ENCODE measurements at places on chromosomes 12 and 14.
A peak's percentile ranks its signal among the peaks of the same experiment; 100 is the strongest.

GRCh38 chr14:101347893-101348777, 213.2 kb upstream of the DIO3 start:
- DNase-seq, result no peak

DNA sequence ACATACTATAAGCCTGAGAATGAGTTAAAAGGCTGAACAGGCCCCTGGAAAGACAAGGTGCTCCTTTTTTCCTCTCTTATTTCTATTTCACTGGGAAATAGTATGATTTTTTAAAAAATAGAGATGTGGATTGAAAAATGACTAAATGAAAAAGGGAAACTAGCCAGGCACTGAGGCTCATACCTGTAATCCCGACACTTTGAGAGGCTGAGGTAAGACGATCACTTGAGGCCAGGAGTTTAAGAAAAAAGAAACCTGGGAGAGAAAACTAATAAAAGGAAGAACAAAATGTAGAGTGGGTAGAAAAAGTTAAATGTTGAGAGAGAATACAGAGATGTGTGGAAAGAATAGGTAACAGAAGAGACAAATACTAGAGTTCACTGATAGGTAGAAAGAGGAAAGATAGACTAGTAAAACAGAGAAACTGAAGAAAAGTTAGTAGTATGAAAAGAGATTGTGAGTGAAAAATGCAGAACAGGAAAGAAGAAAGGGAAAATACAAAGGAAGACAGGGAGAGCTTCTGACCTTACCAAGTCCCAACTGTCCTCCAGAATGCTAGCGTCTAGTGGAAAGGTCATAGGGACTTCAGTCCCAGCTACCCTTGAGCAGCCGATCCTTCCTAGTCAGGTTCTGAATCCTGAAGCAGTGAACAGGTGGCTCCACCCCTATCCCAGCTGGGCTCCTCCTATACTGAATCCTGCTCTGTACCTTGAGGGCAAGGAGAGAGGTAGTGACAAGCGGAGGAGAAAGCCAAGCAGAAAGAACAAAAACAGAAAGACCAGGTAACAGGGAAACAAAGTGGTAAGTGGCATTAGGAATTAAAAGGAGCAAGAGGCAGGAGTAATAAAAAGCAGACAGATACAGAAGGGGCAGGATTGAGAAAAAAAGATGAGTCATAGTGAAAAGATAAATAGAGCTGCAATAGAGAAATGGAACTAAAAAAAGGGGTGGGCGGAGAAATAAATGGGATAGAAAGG, 7.3 kb downstream of the TMEM116 start:
- DNase-seq, result peak; percentile 71

DNA sequence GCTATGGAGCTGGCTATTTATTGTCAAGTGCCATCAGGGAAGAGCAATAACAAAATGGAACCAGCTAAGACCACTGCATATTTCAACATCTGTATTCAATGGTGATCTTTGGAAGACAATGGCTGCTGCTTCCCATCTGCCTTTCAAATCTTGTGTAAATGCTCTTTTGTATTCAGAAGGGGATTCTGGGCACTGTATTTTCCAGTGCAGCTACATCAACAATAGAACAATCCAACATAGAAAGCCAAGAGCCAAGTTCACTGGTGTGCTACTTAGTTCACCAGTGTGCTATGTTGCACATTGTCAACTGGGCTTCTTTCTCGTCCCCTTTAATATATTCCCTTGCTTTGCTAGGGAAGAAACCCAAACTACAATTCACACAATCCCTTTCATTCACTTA, 128.8 kb upstream of the OR4E1 start:
- DNase-seq, result no peak

DNA sequence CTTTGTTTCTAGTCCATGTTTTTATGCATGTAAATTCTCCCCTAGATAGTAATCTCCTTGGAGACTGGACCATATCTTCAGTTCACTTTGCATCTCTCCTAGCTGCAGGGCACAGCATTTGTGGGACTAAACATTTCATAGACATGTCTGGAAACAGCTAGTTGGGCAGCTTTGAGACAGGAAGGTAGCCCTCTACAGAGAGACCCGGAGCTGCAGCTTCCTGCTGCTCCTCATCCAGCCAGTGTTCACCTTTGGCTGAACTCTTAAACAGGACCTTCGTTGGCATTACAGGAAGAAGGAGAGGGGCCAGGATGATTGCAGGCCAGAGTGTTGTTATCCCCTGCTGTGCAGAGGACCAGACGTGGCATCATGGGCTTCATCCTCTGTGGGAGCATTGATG, 52.9 kb downstream of the GNS start:
- DNase-seq, result no peak

GRCh38 chr12:42761601-42762350, 172.2 kb upstream of the PRICKLE1 start:
- DNase-seq, result no peak

DNA sequence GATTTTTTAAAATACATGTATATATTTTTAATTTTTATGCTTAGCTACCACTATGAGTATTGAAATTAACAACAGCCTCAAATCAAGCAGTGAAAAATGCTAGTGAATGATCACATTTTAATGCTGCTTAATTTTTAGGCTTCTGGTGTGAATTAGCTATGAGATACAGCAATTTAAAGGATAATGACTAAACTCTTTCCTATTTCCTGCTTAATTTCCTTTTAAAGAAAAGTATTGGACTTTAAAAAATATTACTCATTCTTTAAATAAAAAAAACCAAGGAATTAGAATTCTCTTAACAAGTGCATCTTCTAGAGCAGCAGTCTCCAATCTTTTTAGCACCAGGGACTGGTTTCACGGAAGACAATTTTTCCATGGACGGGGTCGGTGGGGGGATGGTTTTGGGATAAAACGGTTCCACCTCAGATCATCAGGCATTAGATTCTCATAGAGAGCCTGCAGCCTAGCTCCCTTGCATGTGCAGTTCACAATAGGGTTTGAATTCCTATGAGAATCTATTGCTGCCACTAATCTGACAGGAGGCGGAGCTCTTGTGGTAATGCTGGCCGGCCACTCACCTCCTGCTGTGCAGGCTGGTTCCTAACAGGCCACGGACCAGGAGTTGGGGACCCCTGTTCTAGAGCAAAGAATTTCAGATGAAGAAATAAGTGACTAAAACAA, 18.6 kb upstream of the NTN4 start:
- no peak for DNase-seq

DNA sequence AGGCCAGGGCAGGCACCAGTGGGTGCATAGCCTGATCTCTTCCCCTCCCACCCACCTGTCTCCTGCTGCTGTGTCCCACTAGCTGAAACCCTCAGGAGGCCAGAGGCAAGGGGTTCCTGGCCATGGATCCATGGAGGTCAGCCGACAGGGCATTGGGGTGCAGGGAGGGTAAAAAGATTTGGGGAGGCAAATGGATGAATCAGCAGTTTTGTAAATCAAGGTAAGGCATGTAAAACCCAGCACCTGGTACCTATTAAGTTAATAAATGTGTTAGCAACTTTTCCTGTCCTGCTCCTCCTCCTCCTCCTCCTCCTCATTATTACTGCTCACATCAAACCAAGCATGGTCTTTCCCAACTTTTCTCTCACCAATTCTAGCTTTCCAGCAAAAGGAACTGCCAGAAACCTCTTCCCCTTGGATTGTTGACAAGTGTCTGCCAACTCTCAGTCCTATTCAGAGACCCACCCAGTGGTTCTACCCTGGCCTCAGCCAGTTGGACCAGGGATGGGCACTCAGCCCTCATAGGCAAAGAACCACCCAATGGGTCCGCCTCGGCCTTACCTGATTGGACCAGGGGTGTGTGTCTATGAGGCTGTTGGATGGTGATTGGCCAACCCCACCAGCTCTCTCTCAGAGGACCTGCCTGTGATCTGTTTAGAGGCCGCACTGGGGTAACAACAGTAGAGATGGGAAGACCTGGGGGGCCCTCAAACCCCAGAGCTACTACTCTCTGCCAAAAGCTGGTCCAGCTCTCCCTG, 155.7 kb upstream of the GSC start:
- DNase-seq, result no peak

DNA sequence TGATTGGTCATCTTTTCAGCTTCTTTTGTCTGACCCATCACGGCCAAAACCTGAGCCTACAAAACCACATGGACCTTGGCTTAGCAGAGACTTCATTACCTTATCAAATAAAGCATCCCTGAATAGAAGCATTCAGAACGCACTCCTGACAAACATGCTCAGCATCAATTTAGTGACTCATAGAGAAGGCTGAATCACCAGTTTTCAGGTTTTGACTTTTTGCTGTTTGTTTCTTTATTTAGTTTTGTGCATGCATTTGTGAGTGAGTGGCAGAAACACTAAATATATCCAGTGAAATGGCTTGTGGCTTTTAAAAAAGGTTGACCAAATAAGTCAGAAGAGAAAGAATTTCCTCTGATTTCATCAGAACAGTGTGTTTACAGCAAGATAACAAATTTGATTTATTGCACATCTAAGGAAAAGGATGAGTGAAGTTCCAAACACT, 19.0 kb upstream of the OVCH1 start:
- DNase-seq, result no peak

DNA sequence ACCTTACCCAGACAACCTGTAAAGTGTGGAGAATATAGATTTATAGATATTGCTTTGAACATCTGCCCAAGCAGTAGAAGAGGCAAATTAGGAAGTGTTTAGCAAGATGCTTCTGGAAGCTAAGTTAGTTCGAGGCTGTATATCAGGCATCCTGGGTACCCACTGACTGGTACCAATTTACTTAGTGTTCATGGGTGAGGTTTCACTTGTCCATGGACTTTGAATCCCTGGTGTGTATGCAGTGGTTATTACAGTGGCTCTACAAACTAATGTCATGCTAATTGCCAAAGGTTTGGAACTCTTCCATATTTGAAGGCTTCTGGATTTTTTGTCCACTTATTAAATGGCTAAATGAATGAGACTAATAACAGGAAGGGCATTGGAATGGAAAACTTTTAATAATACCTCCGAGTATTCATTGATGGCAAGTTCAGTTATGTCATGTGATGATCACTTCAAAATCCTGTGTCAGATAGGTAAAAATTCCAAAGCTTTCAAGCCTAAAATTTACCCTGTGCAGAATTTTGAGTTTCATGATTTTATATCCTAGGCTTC, at the start of gene OR4E2:
OR4E2 (plus strand) TSS at position 505 of the 555 bp plus-strand sequence. CDS start 11,248 bp downstream, outside the sequence.
- DNase-seq, result no peak

- DNase-seq, result no peak
Observed at GRCh38 chr12:118326991-118327390, 45.7 kb downstream of the TAOK3 start.

DNA sequence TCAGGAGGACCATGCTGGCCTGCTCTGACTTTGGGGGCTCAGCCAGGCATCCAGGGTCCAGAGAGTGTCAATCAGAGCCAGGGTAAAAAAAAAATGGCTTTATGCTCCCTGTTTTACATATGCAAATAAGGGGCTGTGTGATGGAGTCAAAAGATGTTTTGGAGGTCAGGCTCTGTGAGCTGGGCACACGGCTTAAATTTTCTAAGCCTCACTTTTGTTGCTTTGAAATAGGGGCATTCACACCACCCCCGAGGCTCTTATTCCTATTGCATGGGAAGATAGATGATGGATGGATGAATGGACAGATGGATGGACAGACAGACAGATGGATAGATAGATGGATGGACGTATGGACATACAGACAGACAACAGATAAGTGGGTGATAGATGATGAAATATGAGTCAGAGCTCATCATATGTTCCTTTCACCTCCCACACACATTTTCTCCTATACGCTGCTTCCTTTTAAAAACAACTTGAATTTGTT, 42.7 kb downstream of the RIN3 start:
- DNase-seq, result no peak

DNA sequence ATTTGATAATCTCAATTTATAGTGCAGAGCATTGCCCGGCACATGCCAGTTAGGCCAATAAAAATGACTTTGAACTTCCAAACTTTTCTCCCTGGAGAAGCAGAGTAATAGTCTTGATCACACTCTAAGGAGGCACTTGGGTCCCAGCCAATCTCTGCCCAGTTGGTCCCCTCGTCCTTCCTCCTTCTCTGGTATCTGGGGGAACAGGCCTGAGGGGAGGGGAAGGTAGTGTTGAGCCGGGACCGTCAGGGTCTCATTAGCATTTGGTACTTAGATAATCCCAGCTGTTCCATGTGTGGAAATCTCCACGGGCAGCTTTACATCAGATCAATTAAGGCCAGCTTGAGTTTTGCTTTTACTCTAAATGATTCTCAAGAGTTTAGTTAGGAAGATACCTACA, 70.1 kb downstream of the ZNF641 start:
- no peak for DNase-seq

DNA sequence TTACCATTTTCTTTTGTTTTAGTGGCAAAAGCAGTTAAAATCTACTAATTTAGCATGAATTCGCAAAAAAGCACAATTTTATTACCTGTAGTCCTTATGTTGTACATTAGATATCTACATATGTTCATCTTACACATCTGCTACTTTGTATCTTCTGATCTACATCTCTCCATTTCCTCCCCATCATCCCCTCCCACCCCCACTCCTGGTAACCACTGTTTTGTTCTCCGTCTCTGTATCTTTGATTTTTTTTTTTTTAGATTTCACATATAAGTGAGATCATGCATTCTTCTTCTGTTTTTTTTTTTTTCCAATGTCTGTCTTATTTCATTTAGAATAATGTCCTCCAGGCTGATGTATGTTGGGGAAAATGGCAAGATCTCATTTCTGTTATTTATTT, 922.7 kb downstream of the VRK1 start:
- DNase-seq, result no peak

- DNase-seq, result no peak
Observed at GRCh38 chr12:39804898-39805297, 185.3 kb upstream of the ABCD2 start.

DNA sequence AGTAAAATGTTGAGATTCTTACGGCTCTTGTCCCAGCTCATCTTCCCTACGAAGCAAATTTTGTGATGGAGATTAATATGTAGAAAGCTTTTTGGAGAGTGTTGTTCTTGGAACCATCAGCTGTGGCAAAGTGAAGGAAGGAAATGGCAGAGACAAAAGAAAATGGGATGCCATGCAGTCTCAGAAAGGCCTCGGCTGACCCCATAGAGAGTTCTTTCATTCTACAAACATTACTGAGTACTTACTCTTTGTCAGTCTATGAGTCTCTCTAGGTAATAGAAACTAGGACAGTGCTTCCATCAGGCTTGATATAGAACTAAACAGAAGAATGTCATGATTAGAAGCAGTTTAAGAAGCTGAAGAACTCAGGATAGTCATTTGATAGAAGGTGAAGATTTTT, 134.1 kb downstream of the PLEKHA5 start:
- DNase-seq, result no peak

All from ACHN (cell line).